ENCODE measurements at places on chromosomes 2 and 18.
A peak's percentile ranks its signal among the peaks of the same experiment; 100 is the strongest.

DNA sequence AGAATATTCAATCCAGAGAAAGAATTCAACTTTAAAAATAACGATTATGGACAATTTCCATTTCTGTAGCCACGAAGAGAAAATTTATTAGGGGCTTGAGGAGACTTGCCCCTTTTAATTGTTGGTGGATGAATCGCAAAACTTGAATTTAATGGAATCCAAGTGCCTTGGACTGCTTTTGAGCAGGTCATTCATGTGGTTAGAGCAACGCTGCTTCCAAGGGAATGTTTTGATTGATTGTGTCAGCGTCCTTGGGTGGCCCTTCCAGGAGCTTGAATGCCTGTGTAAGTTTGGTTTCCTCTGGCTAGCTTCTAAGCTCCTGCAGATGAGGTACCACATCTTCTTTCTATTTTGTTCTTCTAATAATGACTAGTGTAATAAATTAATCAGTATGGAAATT, 213.4 kb downstream of the LTBP1 start:
- no peak for DNase-seq

DNA sequence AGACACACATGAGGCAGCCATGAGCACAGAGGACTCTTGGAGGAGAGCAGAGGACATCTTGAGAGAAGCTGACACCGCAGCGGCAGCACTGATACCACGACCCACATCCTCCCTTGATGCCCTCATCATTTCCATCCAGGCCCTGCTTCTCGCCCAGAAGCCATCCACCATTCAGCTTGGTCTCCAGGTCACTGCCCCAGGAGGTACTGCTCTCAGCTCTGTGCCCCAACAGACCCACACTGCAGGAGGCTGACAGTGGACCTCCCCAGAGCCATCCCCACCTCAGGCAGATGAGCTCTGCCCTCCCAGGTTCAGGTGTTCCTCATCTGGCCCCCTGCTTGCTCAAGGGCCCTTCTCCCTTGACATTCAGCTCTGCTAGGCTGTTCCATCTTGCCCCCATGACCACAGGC, 74.9 kb downstream of the ACKR3 start:
- no peak for DNase-seq

GRCh38 chr2:19863303-19864041, 38.3 kb downstream of the TTC32 start:
- peak; percentile 12 for DNase-seq

DNA sequence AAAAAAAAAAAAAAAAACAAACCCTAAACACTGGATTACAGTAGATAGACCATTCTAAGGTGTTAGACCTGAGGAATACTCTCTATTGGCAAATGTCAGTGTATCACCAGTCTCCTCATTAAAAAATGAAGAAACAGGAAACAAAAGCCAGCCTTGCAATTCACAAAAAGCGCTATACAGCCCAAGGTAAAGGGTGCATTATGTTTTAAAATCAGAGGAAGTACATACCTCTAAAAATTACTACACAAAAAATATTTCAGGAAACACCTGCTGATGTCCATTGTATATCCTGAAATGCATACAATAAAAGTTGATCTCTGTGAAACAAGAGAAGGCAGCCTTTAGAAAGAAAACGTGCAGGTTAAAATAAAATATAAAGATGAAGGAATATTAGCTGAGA, 54.9 kb upstream of the TSPYL6 start:
- DNase-seq, result no peak

GRCh38 chr2:6657136-6657535, 208.6 kb downstream of the CMPK2 start:
- DNase-seq, result no peak

- DNase-seq, result no peak
These were observed 326.8 kb downstream of the LRRTM1 start for GRCh38 chr2:79977792-79978191.

GRCh38 chr2:230360028-230360427, 33.0 kb downstream of the SP140L start:
- no peak for DNase-seq
